Right lobe of liver (tissue), 6 donors: ENCODE measurements at places on chromosomes 2 and 18.

DNA sequence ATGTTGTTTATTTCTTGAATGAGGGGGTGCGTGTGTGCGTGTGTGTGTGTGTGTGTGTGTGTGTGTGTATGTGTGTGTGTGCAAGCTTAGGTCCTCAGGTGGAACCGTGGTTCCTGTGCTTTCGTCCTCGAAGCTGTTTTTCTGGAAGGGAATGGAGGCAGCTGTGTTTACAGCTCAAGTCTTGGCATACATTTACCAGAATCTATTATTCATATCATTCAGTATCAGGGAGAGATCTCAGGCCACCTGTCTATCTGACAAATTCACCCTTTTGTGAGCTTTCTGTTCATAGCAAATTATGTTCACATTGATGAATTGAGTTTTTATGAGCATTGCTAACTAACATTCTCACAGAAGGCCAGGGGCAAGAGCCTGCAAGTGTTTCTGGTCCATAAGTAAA, 550.4 kb downstream of the ARHGAP15 start:
- DNase-seq = no peak

DNA sequence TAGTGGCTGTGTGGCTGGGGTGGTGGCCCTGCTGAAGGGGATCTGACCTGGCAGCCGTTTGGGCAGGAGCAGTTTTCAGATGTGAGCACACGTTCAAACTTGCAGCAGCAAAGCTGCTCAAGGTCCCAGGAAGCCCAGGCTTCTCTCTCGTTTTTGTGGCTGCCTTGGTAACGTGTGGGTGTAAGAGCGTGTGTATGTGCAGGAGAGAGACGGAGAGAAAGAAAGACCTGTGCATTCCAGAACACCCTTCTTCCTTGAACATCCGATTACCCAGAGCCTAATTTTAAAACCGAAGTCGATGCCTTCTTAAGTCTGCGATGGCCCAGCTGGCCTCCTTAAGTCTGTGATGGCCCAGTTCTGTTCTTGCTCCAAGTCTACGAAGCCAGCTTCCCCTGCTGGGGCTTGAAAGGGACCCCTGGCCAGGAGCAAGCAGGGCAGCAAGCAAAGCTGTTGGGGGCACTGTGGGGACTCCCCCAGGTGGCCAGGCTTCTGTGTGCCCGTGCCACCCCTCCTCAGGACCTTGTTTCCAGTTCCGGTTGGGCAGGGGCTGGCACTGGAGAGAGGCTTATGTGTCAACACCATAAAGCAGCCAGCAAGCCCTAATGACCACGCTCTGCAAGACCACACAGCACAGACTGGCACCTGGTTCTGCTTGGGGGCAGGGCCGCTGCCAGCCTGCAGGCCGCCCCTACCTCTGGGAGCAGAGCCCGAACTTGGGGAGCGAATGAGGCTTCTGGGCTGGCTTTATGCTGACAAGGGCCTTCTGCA, 55.8 kb upstream of the ALPP start:
- no peak for DNase-seq

DNA sequence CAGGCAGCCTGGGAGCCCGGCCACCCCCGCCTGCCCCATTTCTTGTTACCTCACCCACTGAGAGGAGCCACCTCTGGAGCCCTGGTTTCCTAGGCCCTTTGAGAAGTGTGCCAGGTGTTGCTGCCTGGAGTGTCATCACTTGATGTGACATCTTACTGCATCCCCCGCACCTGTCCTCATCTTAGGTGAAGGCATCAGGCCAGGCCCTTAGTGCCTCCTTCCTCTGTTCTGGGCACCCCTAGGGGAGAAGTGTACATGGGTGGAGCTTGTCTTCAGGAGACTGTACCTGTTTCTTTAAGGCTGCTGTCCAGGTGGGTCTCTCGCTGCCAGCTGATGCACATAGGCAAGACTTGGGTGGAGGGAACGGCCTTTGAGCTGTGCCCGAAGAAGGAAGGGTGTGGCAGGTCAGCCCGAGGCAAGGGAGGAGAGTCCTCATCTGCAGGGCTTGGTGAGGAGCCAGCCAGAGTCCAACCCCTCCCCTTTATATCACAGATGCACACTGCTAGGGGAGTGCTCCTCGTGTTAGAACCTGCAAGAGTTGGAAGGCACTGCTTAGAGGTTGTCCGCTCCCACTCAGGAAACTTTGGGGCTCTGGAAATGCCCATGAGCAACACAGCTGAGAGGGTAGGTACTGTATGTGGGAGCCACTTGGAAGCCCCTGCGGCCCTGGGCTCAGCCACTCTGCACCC, 45.9 kb downstream of the NCK2 start:
- DNase-seq = no peak

- DNase-seq = no peak
Measured at GRCh38 chr2:172623249-172623965, 67.5 kb downstream of the PDK1 start.

- DNase-seq = no peak
Measured at GRCh38 chr2:216222650-216223352, 113.7 kb downstream of the XRCC5 start.

GRCh38 chr2:160380611-160381010, 113.0 kb downstream of the RBMS1 start:
- no peak for DNase-seq

- no peak for DNase-seq
Measured at GRCh38 chr18:53486296-53486695, 738.2 kb downstream of the MBD2 start.

DNA sequence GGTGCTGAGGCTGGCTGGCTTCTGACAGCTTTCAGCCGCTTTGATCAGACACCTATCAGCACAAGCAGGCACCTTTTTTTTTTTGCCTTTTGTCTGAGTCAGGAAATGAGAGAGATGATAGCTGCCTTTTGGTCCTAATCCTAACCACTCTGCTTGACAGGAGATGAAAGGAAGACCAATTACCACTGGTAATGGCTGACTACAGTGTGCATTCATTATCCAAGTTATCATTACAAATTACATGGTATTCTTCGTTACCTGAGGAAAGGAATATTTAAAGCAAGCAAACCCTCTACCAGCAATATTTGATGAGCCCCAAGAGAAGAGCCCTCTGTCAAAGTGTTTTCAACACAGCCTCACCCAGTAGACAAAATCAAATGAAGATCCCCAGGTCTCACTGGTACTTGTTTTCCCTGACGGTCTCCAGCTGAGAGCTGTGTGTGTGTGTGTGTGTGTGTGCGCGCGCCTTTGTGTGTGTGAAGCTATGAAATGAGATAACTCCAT, 925.7 kb downstream of the DCDC2C start:
- no peak for DNase-seq

DNA sequence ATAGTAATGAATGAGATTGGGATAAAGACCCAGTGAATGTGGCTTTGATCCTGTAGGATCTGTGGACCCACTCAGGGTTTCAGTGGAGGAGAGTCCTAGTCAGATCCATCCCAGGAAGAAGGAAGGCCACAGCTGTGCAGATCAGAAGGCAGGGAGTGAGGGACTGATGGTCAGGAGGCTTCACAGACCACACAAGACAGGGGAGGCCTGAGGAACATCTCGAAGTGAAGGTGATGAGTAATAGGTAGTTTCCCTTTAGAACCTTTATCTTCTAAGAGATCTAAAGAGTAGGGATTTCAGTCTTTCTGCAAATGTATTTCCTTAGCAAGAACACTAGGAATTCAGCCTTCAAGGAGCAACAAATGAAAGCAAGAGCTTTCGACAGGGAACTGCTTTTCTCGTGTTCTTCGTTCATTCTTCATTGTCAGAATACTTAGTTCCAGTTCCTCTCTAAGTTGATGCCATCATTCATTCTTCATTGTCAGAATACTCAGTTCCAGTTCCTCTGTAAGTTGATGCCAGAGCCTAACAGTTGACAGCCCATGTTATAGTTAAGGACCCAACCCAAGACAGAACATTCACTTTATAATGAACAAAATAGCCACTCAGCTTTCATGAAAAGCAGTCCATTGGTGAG, 150.2 kb upstream of the EPAS1 start:
- no peak for DNase-seq

GRCh38 chr18:2880473-2880872, 33.7 kb downstream of the EMILIN2 start:
- no peak for DNase-seq

DNA sequence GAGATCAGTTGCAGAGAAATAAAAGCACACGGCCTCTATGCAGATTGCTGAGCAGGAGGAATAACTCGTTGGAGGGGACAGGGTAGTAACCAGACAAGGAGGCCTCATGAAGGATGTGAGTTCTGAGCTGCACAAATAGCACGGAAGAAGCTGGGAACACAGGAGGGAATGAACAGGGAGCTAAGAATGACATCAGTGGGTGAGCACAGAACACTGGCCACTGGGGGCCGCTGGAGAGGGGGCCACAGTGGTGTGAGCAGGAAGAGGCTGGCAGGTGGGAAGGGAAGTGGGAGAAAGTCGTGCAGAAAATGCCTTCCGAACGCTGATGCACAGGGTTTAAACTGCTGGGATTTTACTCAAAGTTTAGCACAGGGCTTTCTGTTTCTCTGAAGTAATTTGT, 61.0 kb downstream of the ZAP70 start:
- DNase-seq = no peak

DNA sequence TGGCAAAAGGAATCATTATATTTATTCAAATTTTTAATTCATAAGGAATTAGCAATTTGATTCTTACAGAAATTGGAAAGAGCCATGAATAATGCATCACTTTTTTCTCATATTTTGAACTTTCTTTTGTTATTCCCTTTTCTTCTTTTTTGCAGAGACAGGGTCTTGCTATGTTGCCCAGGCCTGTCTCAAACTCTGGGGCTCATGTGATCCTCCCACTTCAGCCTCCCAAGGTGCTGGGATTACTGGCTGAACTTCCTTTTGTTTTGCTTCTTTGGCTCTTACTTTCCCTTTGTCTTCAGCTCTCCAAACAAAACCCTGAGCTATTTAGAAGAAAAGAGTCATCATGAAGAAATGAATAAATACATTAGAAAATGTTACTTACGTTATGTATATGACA, 30.8 kb downstream of the CDKL4 start:
- no peak for DNase-seq

DNA sequence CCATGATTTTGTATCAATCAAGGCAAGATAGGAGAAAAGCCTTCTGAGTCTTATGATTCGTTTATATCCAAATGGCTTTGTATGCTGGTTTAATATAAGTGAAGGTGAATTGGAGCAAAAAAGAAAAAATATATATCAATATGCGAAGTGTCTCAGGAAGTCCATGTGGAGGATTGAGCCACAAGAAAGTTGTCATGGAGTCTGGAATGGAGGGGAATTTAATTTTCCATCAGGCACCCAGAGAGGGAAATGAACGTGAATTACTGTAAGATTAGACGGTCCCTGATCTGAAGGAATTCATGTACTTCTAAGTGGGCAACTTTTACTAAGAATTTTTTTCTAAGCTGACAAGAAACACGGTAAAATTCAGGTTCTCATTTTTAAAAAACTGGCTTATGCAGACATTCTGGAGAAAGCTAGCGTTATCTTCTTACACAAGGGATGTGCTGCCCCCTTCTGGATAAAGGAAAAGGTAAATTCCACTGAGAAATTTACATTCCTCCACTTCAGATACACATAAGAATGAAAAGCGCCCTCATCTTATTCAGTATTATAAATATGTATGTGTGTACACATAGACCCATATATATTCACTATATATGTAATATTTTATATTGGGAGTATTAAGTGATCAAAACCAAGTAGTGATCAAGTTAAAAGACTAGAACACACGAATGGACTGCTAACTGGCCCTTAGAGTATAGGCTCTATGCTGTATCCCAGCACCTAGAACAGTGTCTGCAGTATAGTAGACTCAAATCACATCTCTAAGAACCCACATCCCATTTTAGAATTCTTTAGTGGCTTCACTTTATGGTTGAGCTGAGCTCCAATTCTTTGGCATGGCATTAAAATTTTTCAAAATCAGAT, 289.0 kb upstream of the TFPI start:
- no peak for DNase-seq

- DNase-seq = no peak
Measured at GRCh38 chr2:237715459-237715947, 83.1 kb upstream of the RBM44 start.

DNA sequence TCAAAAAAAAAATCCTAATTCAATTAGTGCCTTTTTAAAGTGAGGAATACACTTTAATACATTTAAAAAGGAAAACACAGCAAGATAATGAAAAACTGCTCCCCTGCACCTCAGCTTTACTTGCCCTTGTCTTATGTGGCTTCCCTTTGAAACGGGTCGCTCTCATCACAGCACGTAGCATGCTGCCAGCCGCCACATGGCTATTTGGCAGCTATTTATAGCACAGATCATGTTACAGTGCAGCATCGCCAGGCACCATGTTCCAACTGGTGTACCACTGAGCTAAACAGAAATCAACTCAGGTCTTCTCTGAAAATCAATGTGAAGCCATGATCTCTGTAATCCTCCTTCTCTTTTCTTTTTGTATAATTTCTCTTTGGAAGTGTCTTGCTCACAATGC, 65.1 kb downstream of the TMEM182 start:
- no peak for DNase-seq

DNA sequence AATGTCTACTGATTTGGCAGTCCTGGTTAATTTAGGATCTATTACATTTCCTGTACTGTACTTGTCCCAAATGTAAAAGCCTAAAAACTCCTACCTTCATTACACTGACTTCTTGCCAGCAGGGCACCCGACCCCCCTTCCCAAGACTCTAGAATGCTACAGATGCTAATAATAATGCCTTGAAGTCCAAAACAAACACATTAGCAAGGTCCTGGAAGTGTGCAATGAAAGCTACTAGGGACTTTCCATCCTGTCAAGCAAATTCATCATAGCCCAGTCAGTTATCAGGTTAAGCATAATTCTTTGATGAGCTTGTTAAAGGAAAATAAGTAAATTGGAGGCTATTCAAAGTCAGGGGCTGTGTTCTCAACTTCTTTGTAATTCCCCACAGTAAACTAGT, 115.3 kb upstream of the RBBP8 start:
- DNase-seq = no peak

GRCh38 chr2:191382801-191383200, 137.6 kb downstream of the MYO1B start:
- peak; percentile 45 for DNase-seq

- no peak for DNase-seq
Measured at GRCh38 chr2:1437537-1437936, 24.3 kb downstream of the TPO start.

- no peak for DNase-seq
Measured at GRCh38 chr2:176146645-176147044, 4.7 kb upstream of the HOXD4 start.

GRCh38 chr18:62107881-62108280, 79.0 kb downstream of the PIGN start:
- no peak for DNase-seq

GRCh38 chr2:58620093-58620492, 379.0 kb upstream of the FANCL start:
- no peak for DNase-seq

DNA sequence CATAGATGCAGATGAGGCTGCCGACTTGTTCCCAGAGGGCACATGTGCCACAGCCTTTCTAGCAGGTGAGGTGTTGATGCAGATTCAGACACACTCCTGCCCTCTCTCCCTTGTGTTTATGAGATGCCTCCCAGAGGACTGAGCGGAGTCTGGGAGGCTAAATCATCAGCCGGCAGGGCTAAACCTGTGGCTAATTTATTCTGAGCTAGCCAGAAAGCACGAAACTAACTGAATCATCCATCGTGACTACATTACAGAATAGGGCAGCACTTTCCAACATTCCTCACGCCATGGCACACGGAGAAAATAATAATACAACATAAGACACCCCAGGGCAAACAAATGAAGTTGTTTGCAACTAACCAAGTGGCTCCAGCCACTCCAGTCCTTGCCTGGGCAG, 101.7 kb upstream of the FZD7 start:
- DNase-seq = no peak
